ENCODE measurements at places on chromosomes 11 and 22. TPM values are rescaled to one million over a fixed set of nuclear protein-coding genes. Genes with fewer than 3 reads are reported as not detected.

Gene BLID
- total RNA-seq = 1.0 TPM

Gene OR8J1
- total RNA-seq = not detected

Gene C11orf16
- total RNA-seq = not detected

Gene FLRT1
- 0.53 TPM for total RNA-seq

Gene PANX3
- total RNA-seq = not detected

Gene NXPE4
- not detected for total RNA-seq

Gene CCDC87
- 2.7 TPM for total RNA-seq

Gene BTG4
- not detected for total RNA-seq

Gene NRXN2
- total RNA-seq = 1.2 TPM

Gene SCN4B
- 0.21 TPM for total RNA-seq

All from cardiac muscle cell (in vitro differentiated cells and primary cell).